ENCODE measurements at places on chromosomes 2 and 18.

DNA sequence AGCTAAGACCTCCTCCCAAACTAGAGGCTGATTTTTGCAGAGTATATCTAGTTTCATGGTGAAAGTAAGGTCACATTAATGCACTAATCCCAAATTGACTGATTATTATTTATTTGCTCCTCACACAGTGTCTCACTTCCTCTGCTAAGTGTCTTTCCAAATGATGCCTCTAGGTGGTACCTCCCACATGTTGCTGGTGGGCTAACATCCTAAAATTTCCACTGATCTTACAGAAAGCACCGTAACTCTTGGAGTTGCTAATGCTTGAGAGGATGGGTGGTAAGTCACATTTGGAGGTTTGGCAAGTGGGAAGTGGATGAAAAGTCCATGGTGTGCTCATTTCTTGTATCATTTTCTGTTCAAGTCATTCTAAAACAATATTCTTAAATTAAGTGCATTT lies 428.7 kb upstream of the GYPC start:
- DNase-seq = no peak

- no peak for DNase-seq
Measured at GRCh38 chr2:108877506-108877905, 90.9 kb downstream of the CCDC138 start.

DNA sequence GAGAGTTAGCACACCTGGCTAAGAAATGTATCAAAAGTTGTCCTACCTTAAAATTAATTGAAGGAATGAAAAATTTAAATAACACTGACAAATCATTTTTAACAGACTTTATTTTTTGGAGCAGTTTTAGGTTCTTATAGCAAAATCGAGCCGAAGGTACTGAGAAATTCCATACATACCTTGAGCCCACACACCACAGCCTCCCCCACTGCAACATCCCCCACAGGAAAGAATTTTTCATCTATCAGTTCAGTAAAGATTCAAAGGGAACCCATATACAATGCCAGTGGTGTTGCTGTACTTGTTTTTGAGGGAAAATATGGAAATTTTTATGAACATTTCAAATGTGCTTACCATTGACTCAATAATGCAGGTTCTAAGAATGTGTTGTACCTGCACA lies 169.8 kb upstream of the HS6ST1 start:
- DNase-seq = no peak

- DNase-seq = peak; percentile 64
Measured at GRCh38 chr2:203535078-203535783, at the start of gene RAPH1. Gene RAPH1, minus strand, starts transcription at chr2:203535301. Its CDS starts 39,948 bp downstream, at chr2:203495353.

- DNase-seq = no peak
Measured at GRCh38 chr2:177983183-177983788, 89.3 kb downstream of the PDE11A start.

- DNase-seq = peak; percentile 5
Measured at GRCh38 chr2:122028371-122029100, 273.1 kb downstream of the TSN start.

DNA sequence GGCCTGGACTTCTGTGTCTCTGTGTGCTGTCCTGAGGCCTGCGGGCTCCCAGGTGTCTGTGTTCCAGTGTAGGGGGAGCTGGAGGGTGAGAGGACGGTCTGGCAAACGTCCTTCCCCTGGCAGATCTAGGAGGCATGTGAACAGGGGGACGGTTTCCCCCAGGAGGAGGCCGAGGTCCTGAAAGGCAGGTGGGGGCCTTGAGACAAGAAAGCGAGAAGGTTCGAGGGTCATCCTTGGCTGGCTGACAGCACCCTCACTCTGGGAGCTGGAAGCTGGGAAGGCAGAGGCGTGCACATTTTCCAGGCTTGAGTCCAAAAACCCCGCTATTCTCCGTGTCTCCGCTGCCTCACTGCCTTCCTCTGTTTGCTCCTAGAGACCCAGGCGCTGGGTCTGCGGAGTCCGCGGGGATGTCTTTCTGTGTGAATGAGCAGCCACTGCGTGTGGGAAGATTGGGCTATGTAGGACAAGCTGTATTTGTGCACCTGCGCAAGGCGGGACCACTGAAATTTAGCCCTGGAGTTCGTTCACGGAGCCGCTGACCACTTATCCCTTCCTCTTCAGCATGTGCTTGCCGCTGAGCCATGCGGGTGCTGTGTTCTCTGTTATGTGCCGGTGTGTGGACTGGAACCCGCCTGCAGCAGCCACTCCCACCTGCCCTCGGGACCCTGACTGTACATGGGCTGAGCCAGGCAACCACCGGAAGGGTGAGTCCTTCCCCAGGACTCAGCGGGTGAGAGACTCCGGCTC lies 43.7 kb downstream of the TWIST2 start:
- DNase-seq = no peak

GRCh38 chr2:96934831-96935540 lies 51.4 kb downstream of the FAM178B start:
- no peak for DNase-seq

GRCh38 chr18:32934201-32934600 lies 161.4 kb upstream of the KLHL14 start:
- no peak for DNase-seq

GRCh38 chr2:138794724-138795123 lies 14.5 kb upstream of the NXPH2 start:
- DNase-seq = no peak

DNA sequence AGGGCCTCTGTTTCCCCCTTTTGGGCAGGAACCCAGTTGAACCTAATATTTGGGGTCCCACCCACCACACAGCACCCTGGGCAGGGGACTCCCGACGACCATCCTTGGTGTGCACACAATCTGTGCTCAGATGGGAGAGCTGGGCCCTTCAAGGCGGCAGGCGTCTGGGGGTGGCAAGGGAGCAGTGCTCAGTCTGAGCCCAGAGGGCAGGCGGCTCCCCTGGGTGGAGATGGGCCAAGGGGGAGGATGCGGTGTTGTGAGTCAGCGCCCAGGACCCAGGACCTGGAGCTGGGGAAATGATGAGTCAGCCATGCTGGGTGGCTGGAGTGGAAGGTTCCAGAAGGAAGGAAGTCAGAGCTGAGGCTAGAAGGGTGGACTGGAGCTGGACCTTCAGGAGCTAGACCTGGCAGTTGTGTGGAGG lies 3.8 kb downstream of the PROM2 start:
- DNase-seq = no peak

DNA sequence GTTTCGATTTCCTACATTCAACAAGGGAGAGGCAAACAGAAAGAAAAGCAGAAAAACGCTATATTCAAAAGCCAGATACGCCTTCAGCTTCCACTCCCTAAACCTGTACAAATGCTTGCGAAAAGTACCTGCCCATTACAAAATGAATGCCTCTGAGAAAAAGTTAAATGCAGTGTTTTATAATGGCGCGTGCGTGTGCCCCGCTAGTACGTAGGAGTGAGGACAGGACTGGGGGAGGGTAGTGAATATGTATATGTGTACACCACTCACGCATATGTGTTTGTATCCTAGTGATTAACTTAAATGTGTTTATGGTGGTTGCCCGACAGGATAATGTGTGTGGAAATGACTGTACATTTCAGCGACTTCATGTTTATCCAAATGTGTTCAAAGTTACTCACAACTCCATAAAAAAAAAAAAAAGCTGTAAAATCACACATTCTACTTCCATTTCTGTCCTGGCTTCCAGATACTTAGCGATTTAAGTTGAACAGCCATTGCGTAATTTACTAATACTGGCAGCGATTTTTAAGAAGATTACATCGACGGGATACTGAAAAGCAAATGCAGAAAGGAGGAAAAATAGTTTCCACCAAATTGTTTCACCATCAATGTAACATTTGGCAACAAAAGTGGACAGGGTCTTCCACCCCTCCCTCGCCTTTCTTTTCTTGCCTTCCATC lies 1.3 kb downstream of the NEUROD1 start:
- no peak for DNase-seq

GRCh38 chr18:12652861-12653401 lies 5.0 kb downstream of the SPIRE1 start:
- DNase-seq = peak; percentile 52

DNA sequence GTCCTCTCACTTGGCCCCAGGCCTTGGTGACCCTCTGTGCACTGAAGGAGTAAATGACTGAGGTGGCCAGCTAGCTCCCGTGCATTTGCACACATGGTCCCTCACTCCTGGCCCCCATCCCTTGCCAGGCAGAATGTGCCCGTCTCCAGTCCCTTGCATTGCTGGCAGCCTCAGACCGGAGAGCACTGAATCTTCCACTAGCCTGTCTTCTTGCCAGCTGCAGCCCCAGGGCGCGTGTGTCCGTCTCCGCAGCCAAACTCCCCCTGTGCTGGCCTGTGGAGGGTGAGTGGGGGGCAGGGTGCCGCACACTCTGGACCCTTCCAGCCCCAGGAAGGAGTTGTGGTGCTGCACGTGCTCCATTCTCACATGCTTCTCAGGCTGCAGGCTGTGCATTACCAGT lies 35.9 kb downstream of the INPP4A start:
- DNase-seq = no peak

GRCh38 chr2:102238778-102239177 lies 52.0 kb downstream of the IL1RL2 start:
- DNase-seq = no peak

GRCh38 chr2:223976635-223977226 lies 19.5 kb downstream of the MRPL44 start:
- DNase-seq = no peak

GRCh38 chr18:57149531-57149930 lies 2.6 kb downstream of the BOD1L2 start:
- no peak for DNase-seq

GRCh38 chr2:146370826-146371225 lies 1474.0 kb upstream of the ACVR2A start:
- no peak for DNase-seq

DNA sequence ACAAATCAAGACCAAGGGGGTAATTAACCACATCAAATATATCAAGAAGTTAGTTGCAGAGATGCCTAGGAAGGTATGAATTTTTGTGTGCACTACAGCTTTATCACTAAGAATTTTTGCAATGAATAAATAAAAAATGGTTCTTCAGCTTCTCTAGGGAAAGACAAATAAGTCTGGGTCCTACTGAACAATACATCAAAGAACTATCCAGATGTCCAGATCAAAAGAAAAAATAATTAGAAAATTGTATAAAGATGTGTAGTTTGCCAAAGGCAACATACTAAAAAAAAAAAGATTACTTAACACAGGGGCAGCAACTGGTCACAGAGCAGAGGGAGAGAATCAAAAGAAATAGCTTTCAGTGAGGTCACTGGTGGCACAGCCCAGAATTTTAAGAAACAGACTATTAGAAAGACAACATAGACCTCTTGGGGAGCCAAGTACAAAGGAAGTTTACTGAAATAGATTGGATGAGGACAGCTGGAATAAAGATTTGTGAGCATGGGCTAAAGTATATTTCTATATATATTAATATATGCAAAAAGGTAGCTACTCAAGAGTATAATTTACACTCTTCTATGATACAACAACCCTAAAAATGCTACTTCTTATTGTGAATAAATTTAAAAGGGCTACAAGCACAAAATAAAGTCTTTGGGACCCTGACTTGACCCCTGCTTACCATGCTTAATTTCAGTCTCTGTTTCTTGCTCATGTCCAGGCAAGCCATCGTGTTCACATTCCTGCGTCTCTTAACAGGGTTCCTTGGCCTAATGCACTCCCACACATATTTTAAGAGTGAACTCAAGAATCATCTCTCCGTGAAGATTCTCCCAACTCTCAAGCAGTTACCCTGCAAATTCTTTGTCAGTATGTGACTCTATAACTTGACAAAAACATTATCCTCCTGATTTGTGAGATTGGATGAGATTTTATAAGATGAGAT lies 99.0 kb upstream of the GRB14 start:
- DNase-seq = no peak

DNA sequence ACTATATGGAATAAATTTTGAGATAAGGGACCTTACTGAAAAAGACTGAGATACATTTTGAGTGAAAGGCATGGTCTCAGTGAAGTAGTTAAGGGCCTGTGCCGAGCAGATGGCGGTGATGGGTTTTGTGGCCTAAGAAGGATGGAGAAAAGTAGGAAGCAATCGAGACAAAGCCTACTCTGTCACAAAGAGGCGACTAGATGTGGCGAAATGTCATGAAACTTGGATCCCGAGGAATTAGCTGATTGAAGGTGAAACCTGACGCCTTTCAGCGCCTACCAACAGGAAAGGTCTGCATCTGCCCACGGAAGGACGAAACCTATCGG lies 558 bp upstream of the CEP192 start:
- no peak for DNase-seq

- peak; percentile 30 for DNase-seq
Measured at GRCh38 chr2:172552547-172553291, 3.2 kb upstream of the PDK1 start.

GRCh38 chr2:238967031-238967977 lies 119.4 kb downstream of the TWIST2 start:
- DNase-seq = no peak

- no peak for DNase-seq
Measured at GRCh38 chr18:54330768-54331548, 26.7 kb downstream of the STARD6 start.

DNA sequence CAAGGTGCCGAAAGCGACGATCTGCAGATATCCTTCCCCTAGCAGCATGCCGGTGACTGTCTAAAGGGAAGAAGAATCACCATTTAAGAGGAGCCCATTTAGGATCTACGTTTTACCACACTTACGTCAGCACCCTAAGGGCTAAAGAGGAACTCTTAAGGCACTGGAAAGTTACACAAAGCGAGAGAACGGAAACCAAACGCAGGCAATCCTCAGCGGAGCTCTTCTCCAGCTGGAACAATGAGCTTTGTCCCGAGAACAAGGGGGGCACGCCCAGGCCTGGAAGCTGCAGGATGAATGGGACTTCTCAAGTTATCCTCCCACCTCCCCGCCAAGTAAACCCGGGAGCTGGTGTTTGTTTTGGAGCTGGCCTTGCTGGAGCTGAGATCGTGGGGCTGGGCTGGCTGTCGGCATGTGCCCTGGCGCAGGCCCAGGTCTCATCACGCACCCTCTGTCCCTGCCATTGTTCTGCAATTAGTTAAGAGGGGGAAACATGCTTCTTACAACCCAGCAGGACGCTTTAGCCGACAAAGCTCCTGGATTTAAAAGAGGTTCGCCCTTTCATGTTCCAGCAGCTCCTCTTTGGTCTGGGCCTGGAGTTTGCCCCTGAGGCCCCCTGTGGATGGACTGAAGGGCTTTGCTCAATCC lies 36.4 kb downstream of the PXDN start:
- DNase-seq = peak; percentile 67

- DNase-seq = no peak
Measured at GRCh38 chr2:142416996-142417395, 286.2 kb upstream of the LRP1B start.

GRCh38 chr2:231522418-231523180 lies 7.6 kb downstream of the NMUR1 start:
- DNase-seq = no peak

DNA sequence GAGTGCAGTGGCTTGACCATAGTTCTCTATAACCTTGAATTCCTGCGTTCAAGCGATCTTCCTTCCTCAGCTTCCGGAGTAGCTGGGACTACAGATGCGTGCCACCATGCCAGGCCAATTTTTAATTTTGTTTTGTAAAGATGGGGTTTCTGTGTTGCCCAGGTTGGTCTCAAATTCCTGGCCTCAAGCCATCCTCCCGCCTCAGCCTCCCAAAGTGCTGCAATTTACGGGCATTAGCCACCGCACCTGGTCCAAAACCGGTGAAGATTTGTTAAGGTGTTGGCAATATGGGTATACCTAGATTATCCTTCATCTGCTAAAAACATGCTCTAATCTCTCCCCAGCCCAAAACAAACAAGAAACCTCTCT lies 1.3 kb upstream of the EIF2AK3 start:
- no peak for DNase-seq

Measured in AG09319 (cell line).